ENCODE measurements at places on chromosomes 4 and X. TPM values are rescaled to one million over a fixed set of nuclear protein-coding genes. Genes with fewer than 3 reads are reported as not detected.

GRCh38 chr4:52372747-52373146 lies 286.4 kb downstream of the USP46 start:
- H3K27me3 ChIP-seq = no peaks in the 10 kb centered on the region
- no peaks in the 10 kb centered on the region for H3K4me1 ChIP-seq
- no peak overlapping the region for H3K4me3 ChIP-seq

- peak; percentile 26 for DNase-seq
- no peaks in the 10 kb centered on the region for H3K36me3 ChIP-seq
- peaks cover 7% of the 10 kb centered on the region for H3K4me1 ChIP-seq
- no peak overlapping the region for H3K4me3 ChIP-seq
These were observed 14.1 kb downstream of the RPS6KA3 start for GRCh38 chrX:20252381-20253231.

MAD2L1 gene
- total RNA-seq = 92.9 TPM

TKTL1 gene
- total RNA-seq = 0.34 TPM
